ENCODE measurements at places on chromosomes 16 and 17.

GRCh38 chr16:30407102-30407803 lies at the start of gene ZNF771:
Gene ZNF771 (plus strand): TSS chr16:30407606. CDS start chr16:30408054, 448 bp downstream.
- DNase-seq, result no peak

DNA sequence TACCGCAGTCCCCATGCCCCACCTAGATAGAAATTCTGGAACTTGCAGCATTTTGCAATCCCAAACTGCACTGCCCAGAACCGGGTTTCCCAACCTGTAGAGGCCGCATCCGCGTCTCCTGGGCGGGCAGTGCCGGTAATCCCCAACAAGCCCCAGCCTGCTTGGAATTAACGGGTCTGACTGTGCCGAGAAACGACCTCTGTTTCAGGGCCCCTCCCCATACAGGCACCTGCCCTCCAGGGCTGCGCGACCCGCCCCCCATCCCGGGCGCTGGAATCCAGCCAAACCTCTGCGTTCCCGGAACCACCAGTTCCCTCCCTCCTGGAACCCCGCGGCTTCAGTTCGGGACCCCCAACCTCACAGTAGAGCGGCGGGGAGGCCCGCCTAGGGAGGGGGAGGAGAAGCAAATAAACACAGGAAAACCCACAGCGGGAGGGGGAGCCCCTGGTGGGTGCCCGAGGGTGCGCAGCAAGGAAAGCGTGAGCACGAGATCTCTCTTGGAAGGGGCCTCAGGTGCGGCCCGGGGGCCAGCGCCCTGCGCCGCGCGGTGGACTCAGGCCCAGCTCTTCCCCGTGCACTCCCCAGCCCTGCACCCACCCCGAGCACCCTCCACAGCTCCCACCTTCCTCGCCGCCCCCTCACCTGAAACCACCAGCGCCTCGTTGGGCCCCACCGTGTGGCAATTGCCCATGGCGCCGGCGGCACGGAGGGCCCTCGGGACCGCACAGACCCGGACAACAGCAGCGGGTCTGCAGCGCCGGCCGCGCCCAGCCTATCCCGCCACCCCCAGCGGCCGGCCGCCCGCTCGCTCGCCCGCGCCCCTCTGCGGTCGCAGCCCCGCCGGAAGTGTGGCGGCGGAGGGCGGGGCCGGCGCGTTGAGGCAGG lies at the start of gene FLOT2:
Gene FLOT2, minus strand, starts transcription at position 850 of the 885 bp plus-strand sequence. Its CDS starts 159 bp downstream, at position 691.
- DNase-seq, result no peak

- no peak for DNase-seq
Observed at GRCh38 chr17:64983708-64984107, 64.4 kb upstream of the LRRC37A3 start.

- no peak for DNase-seq
Observed at GRCh38 chr17:38342886-38343607, 709 bp downstream of the GPR179 start.

DNA sequence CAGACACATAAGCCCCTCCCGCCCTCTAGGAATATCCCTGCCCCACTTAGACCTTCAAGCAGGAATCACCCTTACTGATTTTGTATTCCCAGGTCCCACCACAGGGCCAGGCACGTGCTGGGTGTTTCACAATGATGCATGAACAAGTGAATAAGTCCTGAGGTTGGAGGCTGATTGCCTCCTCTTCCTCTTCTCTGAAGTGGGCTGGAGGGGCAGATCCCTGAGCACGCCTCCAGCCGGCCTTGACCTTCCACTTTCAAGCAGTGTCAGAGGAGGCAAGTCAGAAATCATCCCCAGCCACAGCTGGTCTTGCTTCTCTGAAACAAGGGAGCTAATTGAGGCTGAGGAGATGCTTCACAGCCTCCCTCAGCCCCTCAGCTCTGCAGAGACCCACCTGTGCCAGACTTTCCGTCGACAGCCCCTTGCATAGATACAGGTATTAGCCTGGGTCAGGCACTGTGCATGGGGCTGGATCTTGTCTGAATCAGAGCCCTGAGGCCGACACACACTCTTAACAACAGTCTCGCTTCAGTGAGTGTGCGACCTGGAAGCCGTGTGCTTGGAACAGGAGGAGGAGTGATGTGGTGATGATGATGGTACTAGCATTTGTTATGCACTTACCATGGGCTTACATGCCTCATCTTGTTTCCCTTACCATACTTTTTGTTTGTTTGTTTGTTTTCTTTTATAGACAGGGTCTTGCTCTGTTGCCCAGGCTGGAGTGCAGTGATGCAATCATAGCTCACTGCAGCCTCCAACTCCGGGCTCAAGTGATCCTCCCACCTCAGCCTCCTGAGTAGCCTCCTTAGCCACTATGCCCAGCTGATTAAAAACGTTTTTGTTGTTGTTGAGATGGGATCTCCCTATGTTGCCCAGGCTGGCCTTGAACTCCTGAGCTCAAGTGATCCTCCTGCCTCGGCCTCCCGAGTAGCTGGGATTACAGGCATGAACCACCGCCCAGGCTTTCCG lies 15.0 kb downstream of the MRM1 start:
- no peak for DNase-seq

DNA sequence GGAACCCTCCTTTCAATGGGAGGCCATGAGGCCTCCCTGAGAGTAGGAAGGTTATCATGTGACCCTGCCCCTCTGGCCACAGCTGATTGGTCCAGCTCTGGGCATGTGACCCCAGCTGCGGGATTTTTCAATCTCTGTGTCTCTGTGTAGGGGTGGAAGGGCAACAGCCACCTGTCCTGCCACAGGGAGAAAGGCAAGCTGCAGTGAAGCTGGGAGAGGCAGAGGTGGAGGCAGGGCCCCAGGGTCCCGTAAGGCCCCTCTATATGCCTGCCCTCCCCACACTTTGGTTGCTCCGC lies 10.9 kb downstream of the DNAAF8 start:
- DNase-seq, result no peak
